ENCODE measurements at places on chromosomes 1 and 21.

- no peak for DNase-seq
Measured at GRCh38 chr1:2801046-2801445, 447 bp downstream of the TTC34 start.

- DNase-seq = no peak
Measured at GRCh38 chr1:60695716-60696171, 386.6 kb upstream of the NFIA start.

GRCh38 chr1:182985876-182986275, 32.9 kb upstream of the SHCBP1L start:
- no peak for DNase-seq

GRCh38 chr1:150268340-150268704, 494 bp downstream of the APH1A start:
- peak; percentile 43 for DNase-seq

GRCh38 chr1:221371705-221372104, 370.2 kb downstream of the DUSP10 start:
- DNase-seq = no peak

- no peak for DNase-seq
Measured at GRCh38 chr1:236002572-236002971, 62.3 kb downstream of the NID1 start.

GRCh38 chr21:34817821-34818661, 149.2 kb downstream of the CLIC6 start:
- DNase-seq = no peak

DNA sequence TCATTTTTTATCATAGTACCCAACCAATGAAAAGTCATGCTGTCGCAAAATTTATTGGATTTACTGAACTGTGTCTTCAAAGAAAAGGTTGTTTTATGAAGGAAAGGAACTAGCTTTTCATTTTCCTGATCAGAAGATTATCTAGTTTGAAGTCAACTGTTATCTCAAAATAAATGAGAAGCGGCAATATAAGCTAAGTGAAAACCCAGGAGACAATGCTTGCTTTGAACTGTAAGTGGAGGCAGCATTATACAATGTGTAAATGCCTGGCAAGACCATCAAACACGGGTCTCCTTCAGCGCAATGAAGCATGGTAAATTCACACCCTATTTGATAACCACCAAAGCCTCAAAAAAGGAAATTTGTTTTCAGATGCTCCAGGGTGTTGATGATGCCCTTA, 134.4 kb upstream of the PTBP2 start:
- DNase-seq = no peak

GRCh38 chr1:156781585-156782186, 14.4 kb downstream of the PRCC start:
- DNase-seq = no peak
